Brain pericyte (primary cell): ENCODE measurements at places on chromosomes 11 and 22.

DNA sequence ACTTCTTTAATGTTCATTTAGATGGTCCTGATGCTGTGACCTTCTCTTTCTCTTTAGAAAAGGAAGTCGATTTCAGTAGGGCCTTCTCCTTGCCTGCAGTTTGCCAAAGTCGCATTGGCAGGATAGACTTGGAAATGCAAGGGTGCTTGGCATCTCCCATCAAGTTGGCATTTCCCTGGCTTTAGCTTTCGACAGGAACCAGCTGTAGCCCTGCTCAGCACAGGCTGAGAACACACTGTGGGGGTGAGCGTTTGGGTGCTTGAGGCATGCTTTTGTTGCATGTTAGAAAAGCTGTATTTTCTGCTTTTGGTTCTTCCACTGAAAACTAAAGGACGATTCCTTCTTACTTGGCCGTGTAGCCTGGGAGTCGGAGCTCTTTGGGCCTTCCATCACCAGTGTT lies 37.7 kb downstream of the LDLRAD3 start:
- no peak for DNase-seq

GRCh38 chr22:35322126-35322525 lies 22.4 kb downstream of the TOM1 start:
- DNase-seq: no peak

GRCh38 chr11:8706673-8707432 lies 24.3 kb downstream of the RPL27A start:
- DNase-seq: no peak

DNA sequence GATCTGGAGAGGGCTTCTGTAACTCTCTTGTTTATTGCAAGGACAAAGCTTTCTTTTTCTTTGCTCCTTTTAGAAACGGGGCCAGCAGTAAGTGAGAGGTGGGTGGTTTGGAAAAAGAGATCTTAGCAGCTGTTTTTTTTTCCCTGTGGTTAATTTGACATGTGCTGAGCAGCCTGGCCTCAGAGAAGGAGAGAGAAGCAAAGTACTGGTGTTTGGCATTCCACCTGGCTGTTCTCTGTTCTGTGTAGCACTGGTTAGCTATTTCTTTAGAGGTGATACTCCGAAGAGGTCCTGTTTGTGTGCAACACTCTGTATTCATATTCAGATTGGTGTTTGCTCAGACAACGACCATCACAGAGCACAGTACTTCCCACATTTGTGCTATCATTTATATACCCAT lies 80.8 kb upstream of the SORL1-AS1 start:
- DNase-seq: no peak

DNA sequence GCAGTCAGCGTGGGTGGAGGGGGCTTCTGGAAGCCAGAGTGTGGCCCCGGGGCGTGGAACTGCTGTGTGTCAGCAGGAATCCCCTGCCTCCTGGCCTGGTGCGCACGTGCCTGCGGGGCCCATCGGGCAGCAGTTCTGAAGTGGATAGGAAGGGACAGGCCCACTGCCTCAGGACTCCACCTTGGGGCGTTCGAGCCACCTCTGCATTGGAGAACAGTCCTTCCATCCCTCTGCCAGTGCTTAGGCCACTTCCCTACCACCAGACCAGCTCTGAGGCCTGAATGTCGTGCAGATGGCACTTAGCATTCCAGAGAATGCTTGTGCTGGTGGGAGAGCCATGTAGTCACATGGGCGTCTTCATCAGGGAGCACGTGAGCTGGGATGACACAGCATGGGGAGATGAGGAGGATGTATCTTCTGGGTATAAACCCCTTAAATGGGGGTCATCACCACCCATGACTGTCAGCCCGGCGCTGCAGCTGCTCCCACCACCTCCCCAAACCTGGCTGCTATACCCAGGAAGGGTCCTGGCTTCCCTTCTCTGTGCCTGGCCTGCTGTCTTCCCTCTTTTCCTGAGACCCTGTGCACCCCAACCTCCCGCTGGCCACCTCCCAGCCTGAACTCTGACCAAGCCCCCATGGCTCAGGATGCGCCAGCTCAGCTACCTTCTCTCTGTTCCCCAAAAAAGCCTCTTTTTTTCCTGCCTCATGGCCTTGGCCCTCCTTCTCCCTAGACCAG lies 9.7 kb downstream of the INCENP start:
- no peak for DNase-seq

DNA sequence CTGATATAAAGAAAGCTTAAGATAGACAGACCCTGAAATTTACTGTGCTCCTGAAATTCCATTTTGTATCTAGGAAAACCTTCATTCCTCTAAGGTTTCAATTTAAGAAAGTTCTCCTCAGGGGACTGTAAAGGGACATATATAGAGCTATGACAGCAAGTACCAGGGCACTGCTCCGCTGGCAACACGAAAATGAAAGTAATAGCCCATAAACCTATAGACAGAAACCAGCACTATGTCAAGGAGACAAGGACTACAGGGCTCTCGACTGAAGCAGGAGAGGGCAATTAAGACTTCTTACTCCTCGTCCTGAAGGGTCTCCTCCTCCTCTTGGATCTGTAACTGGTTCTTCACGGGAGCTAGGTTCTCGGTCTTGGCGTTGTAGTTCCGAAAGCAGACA lies 6.9 kb downstream of the FEZ1 start:
- DNase-seq: no peak

- DNase-seq: no peak
These were observed 628.4 kb downstream of the BRD1 start for GRCh38 chr22:49199224-49199623.

- no peak for DNase-seq
These were observed 41.0 kb upstream of the RASSF10 start for GRCh38 chr11:12968101-12968500.

DNA sequence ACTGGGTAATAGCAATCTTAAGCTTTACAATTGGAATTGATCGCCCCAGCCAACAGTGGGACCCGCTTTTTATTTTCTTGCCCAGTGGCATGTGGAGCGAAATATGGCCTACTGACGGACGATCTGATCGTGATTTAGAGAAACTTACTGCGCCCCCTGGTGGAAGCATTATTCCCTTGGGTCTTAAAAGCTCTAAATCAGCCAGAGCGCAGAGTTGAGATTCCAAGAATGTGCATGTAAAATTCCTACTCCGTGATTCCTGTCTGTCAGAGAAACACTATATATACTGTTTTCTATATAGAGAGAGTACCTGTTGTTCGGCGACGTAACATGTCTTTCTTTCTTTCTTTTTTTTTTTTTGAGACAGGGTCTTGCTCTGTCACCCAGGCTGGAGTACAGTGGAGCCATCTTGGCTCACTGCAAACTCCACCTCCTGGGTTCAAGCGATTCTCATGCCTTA lies 3.7 kb upstream of the DPF2 start:
- no peak for DNase-seq

DNA sequence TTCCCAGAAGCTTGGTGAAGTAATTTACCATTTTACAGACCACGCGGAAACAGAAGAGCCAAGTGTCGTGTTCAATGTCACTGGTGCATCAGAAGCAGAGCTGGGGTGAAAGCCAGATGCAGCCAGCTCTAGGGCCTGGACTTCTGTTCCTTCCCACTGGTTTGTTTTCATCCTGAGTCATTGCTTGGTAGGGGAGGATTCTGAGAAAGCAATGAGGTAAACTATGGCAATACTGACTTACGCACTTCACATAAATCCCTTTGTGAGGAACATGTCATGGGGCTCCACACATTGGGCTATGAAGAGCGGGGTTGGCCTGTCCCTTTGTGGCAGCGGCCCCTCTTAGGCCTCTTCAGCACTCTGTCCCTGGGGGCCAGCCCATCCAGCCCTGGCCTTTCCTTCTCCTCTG lies 52.4 kb upstream of the RBFOX2 start:
- DNase-seq: peak; percentile 79

GRCh38 chr22:19411690-19412045 lies 19.9 kb downstream of the HIRA start:
- no peak for DNase-seq

- DNase-seq: peak; percentile 68
These were observed at the start of gene ARFGAP3 for GRCh38 chr22:42856865-42857704. Gene ARFGAP3, minus strand, starts transcription at chr22:42857273. Its CDS starts 91 bp downstream, at chr22:42857182.

- DNase-seq: no peak
These were observed 622.7 kb downstream of the METTL15 start for GRCh38 chr11:28730889-28731288.

DNA sequence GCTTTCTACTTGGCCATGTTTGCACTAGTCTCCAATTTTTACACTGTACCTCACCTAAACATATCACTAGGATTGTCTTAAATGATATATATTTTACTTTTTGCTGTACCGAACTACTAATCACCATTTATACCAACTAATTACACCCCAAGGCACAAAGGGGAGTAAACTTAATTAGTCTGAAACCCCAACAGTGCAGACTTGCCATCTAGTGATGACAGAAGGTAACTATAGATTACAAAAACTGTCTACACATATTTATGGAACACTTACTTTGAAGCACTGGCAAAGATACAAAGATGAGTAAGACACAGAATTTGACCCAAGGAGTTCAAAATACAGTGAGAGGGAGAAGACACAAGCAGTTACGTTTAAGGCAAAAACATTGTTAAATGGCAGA lies 139.7 kb downstream of the CNTN5 start:
- no peak for DNase-seq

- no peak for DNase-seq
These were observed 13.8 kb upstream of the CCDC81 start for GRCh38 chr11:86360775-86361395.

DNA sequence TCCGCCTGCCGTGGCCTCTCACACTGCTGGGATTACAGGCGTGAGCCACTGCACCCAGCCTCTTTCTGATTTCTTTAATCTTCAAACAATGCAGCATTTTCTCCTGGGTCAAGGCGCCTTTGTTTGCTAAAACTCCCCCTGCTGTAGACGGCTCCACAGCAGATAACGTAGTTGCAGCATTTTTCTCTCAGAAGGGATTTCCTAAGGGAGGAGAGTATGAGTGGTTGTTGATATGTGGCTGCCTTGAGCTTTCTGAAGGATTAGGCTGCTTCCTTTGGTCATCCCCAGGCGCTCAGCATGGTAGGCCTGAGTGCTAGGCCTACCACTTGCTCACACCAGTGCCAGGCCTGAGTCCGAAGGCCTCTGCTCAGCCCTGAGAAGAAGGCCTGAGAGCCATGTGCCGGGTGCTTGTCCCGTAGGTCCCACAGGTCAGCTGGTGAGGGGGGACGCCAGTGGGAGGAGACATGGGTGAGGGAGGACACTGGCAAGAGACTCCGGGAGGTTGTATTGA lies 18.1 kb downstream of the SMARCB1 start:
- DNase-seq: no peak

- DNase-seq: no peak
These were observed 115.8 kb upstream of the THY1 start for GRCh38 chr11:119538753-119539152.

GRCh38 chr22:17808693-17809403 lies 34.6 kb upstream of the BID start:
- no peak for DNase-seq

GRCh38 chr22:19761725-19762567 lies 1.4 kb downstream of the TBX1 start:
- no peak for DNase-seq

DNA sequence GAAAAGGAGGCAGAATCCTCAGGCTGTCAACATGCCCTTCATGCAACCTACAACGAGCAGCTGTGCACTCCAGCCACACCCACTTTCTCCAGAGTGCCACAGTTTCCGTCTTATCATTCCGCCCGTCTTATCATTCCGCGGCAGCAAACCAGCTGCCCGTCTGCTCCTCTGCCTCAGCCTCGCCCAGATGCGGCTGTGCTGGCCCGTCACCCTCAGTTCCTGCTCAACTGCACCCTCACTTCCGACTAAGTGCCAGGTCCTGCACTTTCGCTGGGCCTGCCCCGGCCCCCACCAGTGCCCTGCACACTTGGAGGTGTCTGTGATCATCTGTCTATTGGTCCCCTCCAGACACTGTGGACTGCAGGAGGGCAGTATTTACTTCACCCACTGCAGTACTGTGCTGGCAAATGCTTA lies 43.7 kb downstream of the MICAL3 start:
- no peak for DNase-seq

GRCh38 chr22:46209262-46209661 lies 40.8 kb downstream of the CDPF1 start:
- DNase-seq: no peak

DNA sequence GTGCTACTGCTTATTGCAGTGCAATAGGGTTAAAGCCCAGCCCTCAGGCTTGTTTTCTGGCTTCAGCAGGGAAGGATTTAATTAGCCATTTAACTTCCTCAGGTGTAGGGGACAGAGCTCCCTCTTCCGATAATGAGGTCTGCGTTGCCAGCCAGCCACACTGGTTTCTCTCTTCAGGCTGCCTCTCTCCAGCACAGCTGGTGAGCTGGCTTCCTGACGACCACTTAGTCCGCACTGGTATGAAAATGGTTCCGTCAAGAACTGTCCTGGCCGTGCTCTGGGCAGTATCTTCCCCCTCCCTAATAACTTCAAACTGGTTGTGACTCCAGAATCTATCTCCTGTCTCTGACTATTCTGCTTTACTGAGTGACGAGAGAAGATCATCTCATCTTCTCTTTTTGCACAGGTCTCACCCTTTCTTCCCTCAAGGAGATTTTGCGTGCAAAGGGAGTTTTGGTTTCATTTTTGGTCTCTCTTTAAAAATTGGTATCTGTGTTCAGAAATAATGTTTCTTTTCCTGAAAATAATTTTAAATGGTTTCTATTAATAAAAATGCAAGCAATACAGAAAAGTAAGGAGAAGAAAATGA lies 49.2 kb downstream of the CNTN5 start:
- DNase-seq: peak; percentile 22

- no peak for DNase-seq
These were observed 116.0 kb upstream of the ANO1 start for GRCh38 chr11:69962152-69962551.

DNA sequence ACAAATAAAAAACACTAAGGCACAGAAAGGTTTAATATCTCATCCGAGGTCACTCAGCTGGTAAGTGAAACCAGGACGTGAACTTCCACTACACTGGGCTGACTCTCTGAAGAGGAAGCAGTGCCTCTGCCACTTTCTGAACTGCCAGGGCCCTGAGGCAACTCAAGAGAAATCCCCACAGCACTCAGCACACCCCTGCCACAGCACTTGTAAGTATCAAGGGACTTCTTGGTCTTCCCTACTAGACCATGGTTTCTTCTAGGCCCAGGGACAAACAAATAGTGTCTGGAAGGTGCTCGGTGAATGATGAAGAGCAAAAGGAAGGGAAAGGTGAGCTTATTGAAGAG lies 49.7 kb downstream of the RPL27A start:
- no peak for DNase-seq

- no peak for DNase-seq
These were observed 15.4 kb downstream of the OR52K2 start for GRCh38 chr11:4464216-4465159.
